ENCODE measurements at places on chromosomes 5 and 9.

GRCh38 chr5:143739746-143740145 lies 72.2 kb upstream of the HMHB1 start:
- DNase-seq = no peak

- no peak for DNase-seq
Measured at GRCh38 chr9:8346296-8346695, 546.7 kb upstream of the DMAC1 start.

GRCh38 chr5:88666761-88667495 lies 216.1 kb downstream of the MEF2C start:
- DNase-seq = no peak

- no peak for DNase-seq
Measured at GRCh38 chr9:89564346-89564878, 40.4 kb upstream of the GADD45G start.

GRCh38 chr9:34546834-34547827 lies 24.3 kb upstream of the ENHO start:
- DNase-seq = peak; percentile 79

GRCh38 chr9:127569886-127570401 lies 42.1 kb upstream of the STXBP1 start:
- no peak for DNase-seq

- no peak for DNase-seq
Measured at GRCh38 chr9:71286146-71286545, 164.7 kb upstream of the TRPM3 start.

DNA sequence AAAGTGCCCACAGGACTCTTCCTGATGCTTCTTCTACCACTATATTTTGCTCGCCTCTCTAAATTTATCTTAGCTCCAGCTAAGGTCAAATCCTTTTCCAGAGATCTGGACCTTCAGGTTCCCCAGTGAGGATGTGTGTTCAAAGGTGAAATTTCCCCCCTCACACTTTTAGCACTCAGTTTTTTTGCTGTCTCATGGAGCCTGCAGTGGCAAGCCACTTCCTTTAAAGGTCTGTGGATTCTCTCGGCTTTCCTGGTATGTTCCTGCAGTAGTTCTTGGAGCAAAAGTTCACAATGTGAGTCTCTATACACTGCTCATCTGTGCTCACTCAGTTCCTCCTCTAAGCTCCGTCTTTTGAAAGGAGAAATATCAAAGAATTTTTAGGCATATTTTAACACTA lies 181.4 kb downstream of the LURAP1L start:
- no peak for DNase-seq

- DNase-seq = no peak
Measured at GRCh38 chr9:32413424-32413823, 29.0 kb downstream of the ACO1 start.

- no peak for DNase-seq
Measured at GRCh38 chr5:177314376-177315342, 3.0 kb upstream of the MXD3 start.

Measured in head of caudate nucleus (tissue), 42 donors.